ENCODE measurements at places on chromosomes 7 and 10.

- no peak for DNase-seq
Measured at GRCh38 chr10:131921184-131921583, 20.4 kb downstream of the PPP2R2D start.

GRCh38 chr7:133118261-133118660, 36.4 kb upstream of the CHCHD3 start:
- no peak for DNase-seq

- DNase-seq, result no peak
Measured at GRCh38 chr7:48518092-48518491, 346.8 kb downstream of the ABCA13 start.

- peak; percentile 26 for DNase-seq
Measured at GRCh38 chr7:75879771-75880184, 944 bp downstream of the RHBDD2 start.

- DNase-seq, result peak; percentile 25
Measured at GRCh38 chr7:88789480-88790064, 6.0 kb downstream of the TEX47 start.

DNA sequence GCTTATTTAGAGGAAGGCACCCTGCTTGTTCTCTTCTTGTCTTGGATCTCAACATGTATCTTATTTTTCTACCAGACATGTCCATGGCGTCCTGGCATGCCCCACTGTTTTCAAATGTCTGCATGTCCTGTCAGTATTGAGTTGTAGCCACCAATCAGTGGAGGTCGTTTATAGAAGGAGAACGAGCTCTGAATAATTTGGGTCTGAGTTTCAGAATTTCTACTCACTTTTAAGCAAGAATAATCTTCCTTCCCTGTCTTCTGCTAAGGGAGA, 2.9 kb upstream of the HOXA13 start:
- peak; percentile 37 for DNase-seq

- peak; percentile 82 for DNase-seq
Measured at GRCh38 chr10:113094114-113094486, 144.1 kb downstream of the TCF7L2 start.

DNA sequence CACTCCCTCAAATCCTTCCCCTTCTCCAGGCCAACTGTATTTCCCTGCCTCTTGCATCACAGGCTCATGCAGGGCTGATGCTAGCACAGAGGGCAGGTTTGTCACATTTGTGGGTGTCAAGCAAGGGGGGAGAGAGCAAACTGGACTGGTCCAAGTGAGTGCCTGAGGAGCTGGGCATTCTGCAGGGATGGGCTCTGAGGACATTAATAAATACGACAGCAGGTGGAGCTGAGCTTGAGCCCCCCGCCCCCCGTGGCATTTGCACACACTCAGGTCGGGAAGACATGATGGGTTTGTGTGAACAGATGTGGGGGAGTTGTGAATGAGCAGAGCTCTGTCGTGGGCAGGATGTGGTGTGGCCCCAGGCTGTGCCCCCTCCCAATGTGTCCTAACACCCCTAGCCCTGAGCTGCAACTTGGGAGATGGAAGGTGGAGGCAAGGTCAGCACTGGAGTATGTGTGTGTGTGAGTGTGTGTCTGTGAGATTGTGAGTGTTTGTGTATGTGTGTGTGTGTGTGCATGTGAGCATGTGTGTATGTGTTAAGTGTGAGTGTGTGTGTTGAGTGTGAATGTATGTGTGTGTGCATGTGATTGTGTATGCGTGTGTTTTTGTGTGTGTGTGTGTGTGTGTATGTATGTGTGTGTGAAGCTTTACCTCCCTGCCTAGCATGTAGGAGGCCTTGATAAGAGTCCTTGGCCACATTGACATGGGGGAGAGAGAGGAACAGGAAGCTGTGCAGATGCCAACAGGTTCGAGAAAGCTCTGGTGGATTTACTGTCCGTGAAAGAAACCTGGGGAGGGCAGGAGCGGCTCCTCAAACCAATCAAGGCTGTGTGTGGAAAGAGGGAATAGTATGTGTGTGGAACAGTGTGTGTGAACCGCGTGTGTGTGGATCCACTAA, 9.1 kb downstream of the RASSF4 start:
- DNase-seq, result peak; percentile 61

GRCh38 chr10:9209105-9209798, 1154.8 kb downstream of the GATA3 start:
- peak; percentile 64 for DNase-seq

- DNase-seq, result peak; percentile 10
Measured at GRCh38 chr7:127792528-127793342, 140.7 kb downstream of the SND1 start.

DNA sequence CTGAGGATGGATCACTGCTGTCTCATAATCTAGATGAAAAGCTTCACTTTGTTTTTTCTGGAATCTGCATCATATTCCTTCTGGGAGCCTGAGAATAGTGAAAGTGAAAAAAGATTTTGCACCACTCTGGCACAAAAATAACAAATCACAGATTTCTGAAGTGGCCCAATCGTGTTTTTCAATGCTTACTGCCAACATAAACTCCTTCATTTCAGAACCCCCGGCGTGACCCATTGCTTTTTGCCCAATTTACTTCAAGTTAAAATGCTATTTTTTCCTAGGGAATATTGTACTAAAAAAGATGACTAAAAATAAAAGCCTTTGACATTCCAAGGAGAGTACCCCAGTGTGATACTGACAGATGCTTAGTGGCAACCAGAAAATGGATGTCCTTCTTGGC, 53.7 kb upstream of the ANK3 start:
- no peak for DNase-seq

- DNase-seq, result peak; percentile 1
Measured at GRCh38 chr7:81327468-81328266, 408.8 kb upstream of the SEMA3C start.

- no peak for DNase-seq
Measured at GRCh38 chr7:19752020-19752419, 21.4 kb downstream of the TMEM196 start.

DNA sequence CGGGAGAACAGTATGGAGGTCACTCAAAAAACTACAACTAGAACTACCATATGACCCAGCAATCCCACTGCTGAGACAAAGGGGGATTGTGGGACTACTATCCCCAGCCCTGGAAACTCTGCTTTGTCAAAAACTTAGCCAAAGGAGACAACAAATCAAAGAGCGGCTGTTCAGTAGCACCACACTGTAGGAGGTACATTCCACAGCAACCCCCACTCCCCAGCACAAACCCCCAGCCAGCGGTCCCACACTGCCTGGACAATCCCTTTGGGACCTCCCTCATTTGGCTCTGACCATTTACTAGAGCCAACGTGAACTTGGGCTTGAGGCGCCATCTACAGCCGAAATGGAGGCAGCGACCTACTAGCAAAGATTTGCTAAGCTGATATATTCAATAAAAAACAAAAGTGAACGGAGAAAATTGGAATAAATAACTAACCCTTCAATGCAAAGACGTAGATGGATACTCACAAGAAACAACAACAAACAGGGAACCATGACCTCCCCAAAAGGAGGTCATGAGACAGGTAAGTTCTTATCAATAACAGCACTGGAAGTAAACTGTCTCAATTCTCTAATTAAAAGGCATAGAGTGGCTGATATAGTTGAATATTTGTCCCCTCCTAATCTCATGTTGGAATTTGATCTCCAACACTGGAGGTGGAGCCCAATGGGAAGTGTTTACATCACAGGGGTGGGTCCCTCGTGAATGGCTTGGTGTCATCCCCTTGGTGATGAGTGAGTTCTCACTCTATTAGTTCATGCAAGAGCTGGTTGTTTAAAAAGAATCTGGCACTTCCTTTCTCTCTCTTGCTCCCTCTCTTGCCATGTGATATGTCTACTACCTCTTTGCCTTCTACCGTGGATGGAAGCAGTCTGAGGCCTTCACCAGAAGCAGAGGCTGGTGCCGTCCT, 119.0 kb upstream of the KCNMA1 start:
- peak; percentile 16 for DNase-seq

- DNase-seq, result peak; percentile 86
Measured at GRCh38 chr7:102433219-102434038, at the start of gene ORAI2. ORAI2 (plus strand) TSS chr7:102433575; CDS start chr7:102438957, 5,382 bp downstream.

DNA sequence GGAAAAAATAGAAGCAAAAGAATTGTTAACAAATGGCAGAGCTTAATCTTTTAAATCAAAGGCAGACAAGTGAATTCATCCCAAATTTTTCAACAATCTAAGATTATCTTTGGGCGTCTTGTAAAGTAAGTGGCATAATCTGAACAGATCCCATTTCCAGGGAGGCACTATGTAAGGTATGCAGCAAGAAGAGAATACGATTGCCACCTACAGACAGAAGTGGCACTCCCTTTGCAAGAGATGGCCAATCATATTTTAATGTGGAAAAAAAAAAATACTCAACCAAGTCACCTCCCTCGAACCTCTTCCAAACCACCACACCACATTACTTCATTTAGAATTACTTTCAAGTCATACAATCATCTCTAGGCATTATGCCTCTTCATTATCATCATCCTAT, 4.0 kb downstream of the GFRA1 start:
- no peak for DNase-seq

DNA sequence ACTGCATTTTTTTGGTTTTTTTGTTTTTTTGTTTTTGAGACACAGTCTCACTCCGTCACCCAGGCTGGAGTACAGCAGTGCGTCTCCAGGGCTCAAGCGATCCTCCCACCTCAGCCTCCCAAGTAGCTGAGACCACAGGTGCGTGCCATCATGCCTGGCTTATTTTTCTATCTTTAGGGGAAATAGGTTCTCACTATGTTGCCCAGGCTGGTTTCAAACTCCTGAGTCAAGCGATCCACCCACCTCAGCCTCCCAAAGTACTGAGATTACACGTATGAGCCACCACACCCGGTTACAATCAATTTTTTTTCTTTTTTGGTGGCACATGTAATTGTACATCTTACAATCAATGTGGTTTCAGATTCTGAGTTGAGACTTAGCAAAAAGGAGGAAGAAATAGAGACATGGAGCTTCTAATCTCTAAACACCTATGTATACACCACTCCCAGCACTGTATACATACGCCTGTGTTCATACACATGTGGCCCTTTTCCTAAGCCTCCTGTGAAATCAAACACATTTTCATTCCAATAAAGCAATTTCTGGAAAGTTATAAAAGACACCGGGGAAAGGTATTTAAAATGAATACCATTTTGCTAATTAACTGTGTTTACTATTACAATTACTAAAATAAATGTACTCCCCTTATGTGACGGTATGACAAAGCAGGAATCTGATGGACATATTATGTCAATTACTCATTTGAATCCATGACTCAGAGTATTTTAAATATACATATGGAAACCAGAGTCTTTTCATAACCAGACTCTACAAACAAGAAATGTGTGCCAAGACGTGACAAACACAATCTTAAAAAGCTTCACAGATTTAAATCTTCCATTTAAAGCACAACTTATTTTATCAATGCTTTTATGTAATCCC, 40.9 kb downstream of the SMURF1 start:
- DNase-seq, result no peak

GRCh38 chr7:134530460-134530859, 3.1 kb downstream of the AKR1B10 start:
- DNase-seq, result no peak

DNA sequence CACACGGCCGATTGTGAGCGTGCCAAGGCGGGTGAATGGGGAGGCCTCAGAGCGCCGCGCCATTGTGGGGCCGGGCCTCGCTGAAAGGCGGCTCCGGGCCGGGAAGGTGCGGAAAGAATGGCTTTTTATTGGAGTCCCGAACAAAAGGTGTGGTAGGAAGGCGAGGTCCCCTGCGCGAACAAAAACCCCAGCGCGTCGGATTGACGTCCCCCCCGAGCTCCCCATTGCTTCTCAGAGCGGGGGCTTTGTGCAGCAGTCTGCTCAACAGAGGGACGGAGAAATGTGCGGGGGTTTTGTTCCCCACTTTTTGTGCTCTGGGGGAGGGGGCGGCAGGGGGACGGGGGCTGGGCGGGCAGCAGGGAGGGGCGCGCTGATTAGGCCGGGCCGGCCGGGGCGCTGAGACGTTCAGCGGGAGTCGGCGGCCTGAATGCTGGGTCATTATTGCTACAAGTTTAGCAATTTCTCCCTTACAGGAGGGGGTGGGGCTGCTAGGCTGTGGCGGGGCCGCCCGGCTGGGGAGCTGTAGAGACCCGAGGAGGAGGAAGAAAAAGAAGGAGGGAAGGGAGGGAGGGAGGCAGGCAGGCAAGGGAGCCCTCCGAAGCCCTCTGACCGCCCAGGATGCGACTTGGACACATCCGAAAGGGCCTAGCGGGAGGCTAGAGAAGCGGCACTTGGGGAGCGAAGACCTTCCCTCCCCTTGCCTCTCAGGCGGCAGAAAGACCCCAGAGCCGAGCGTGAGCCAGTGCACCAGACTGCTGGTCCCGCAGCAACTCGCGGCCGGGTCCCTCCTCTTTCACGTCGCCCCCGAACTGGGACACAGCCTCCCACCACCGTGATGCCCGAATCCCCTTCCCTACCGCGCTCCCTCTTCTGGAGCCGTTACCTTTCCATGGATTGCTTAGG, 4.6 kb downstream of the NKX2-3 start:
- no peak for DNase-seq

- DNase-seq, result no peak
Measured at GRCh38 chr7:8113184-8113583, 144.6 kb downstream of the GLCCI1 start.

GRCh38 chr10:91788527-91788926, 9.7 kb upstream of the TNKS2 start:
- DNase-seq, result no peak

DNA sequence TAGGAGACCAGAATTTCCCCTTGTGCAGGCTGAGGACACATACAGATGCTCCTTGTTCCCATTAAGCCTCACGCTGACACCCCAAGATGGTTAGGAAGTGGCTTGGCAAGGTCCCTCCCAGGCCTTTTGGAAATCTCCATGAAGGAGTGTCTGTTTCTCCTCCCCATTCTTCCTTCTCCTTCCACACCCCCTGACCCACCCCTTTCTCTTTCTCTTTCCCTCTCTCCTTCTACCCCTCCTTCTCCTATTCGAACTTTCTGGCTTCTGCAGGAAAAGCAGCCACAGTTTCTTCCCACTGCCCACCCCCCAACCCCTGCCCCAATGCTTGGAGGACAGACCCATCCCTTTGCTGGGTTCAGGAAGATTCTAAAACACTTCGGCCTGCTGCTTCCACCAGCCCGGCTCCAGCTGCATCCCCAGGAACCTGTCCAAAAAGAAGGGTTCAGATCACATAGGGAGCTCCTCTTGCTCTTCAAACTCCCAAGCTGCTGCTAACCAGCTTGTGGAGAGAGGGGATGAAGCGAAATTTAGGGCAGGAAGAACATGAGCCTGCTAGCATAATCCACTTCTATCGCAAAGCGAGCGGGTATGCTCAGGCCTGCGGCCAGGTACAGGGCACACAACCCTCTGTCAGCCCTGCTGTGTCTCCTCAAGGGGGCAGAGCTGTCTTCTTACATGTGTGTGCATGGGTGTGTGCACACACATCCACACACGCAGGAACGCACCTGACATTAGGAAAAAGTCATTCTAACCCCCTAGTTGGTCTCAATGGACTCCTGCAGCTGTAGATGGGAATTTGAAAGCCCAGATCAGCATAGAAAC, 80.4 kb downstream of the PPP1R3C start:
- DNase-seq, result no peak

- peak; percentile 74 for DNase-seq
Measured at GRCh38 chr10:132932461-132933307, 9.7 kb downstream of the CFAP46 start.

GRCh38 chr10:85603151-85603940, 763.2 kb downstream of the GRID1 start:
- DNase-seq, result no peak

DNA sequence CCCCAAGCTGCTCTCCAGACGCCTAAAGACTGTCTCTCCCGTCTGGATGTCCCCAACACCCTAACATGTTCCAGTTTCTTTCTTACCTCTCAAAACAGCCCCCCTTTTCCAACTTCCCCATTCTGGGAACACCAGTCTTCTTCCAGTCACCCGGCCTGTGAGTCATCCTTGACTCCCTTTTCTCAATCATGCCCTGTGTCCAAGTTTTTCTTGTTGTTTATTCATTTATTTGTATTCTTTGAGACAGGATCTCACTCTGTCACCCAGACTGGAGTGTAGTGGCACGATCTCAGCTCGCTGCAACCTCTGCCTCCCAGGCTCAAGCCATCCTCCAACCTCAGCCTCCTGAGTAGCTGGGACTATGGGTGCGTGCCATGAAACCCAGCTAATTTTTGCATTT, 15.6 kb downstream of the SNX10 start:
- peak; percentile 56 for DNase-seq
